ENCODE measurements at places on chromosomes 7 and 10.

DNA sequence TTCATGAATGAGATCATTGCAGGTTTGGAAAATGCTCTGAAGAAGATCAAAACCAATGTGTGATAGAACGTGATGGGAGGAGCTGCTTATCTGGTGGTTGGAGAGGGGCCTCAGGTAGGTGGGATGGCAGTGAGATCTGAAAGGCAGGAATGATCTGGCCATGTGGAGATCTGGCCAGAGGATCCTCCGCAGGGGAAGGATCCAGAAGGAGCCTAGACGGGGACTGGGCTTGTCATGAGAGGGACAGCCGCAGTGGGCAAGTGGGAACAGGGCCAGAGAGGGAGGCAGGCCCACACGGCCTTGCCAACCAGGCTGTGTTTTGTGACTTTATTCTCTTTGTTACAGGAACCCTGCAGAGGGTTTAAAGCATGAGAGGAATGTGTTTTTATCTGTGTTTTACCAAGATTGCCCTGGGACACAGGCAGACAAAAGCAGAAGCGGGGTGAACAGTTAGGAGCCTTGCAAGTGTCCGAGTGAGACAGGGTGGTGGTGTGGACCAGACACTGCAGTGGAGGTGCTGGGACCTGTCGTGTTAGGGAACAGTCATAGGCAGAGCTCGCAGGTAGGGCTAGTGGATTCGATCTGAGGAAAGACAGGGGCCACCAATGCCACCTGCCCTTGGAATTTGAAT, 66.6 kb downstream of the TLL2 start:
- DNase-seq, result no peak

DNA sequence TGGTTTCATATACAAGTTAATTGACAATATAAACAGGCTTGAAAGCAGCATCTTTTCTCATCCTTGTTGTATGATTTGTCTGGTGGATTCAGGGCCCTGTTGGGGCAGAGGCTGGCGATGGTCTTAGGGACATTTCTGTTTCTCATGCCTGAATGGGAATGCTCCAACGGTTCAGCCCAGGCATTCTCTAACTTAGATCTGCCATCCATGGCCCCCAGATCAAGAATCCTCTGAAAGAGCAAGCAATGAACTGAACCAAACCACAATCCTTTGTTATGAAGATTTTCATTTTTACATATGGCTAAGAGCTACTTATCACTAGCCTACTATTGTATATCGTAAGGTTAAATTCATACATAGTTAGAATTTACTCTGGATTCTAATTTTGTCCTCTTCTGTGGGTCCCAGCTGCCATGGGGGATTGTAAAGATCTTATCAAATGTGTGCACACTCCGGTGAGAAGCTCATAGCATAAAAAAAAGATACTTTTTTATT, 163.9 kb downstream of the COBL start:
- no peak for DNase-seq

GRCh38 chr7:103989200-103989784, at the start of gene RELN:
Gene RELN, minus strand, starts transcription at chr7:103989658. Its CDS starts 302 bp downstream, at chr7:103989356.
- DNase-seq, result no peak

GRCh38 chr7:107109955-107110354, 58.8 kb upstream of the HBP1 start:
- DNase-seq, result no peak

GRCh38 chr7:49797987-49798660, 24.7 kb downstream of the VWC2 start:
- DNase-seq, result no peak

DNA sequence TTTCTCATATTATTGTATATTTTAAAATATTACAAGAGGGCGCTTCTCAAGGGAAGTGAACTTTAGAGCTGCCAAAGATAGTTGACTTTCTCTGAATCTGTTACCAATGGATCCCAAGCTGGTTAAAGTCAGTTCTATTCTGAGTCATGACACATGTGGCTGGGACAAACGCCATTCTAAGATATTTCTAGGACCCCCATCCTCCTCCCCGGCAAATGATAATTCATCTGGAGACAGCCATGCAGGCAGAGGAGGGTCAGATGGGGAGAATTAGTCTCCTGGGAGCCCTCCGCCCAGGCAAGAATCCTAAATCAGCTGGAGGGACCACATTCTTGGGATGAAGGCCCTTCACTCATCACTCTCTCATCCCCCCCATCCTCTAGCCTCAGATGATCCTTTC, 187.7 kb downstream of the GFRA1 start:
- no peak for DNase-seq

DNA sequence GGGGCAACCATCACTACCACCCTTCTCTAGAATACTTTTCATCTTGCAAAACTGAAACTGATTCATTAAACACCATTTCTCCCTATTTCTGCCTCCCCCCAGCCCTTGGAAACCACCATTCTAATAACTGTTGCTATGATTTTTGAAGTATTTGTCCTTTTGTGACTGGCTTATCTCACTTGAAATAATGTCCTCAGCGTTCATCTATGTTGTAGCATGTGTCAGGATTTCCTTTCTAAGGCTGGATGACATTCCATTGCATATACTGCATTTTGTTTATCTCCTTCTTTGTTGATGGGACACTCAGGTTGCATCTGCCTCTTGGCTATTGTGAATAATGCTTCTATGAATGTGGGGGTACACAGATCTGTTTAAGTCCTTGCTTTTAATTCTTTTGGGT, 327.6 kb upstream of the ZNF32 start:
- no peak for DNase-seq

DNA sequence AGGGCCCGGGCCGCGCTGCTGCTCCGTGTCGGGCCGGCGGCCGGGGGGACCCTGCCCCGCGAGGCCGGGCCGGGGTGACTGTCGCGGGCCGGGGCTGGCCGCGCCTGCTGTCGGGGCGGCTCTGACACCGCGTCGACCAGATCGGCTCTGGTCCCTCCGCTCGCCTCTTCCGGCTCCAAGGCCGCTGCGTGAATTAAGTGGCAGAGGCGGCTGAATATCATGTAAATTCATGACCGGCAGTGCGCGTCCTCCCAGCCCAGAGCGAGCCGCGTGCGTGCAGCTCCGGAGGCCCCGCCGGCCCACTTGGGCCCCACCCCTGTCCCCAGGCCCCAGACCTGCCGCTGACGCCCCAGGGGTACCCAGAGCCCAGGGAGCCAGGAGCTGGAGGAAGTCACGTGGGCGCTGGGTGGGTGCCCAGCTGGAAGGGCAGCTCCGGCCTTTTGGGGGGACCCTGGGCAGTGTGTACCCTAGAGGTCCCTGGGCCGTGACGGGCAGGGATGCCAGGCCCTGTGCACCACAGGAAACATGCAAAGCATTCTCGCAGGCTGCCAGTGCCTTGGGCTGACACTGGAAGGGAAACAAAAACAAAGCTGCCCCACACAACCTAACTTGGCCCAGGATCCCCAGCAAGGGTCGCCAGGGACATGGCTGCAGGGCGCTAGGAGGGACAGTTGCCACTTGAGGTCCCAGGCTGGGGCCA, 584.0 kb upstream of the MKI67 start:
- DNase-seq, result no peak

GRCh38 chr10:123013456-123014419, 4.9 kb downstream of the ACADSB start:
- DNase-seq, result no peak

DNA sequence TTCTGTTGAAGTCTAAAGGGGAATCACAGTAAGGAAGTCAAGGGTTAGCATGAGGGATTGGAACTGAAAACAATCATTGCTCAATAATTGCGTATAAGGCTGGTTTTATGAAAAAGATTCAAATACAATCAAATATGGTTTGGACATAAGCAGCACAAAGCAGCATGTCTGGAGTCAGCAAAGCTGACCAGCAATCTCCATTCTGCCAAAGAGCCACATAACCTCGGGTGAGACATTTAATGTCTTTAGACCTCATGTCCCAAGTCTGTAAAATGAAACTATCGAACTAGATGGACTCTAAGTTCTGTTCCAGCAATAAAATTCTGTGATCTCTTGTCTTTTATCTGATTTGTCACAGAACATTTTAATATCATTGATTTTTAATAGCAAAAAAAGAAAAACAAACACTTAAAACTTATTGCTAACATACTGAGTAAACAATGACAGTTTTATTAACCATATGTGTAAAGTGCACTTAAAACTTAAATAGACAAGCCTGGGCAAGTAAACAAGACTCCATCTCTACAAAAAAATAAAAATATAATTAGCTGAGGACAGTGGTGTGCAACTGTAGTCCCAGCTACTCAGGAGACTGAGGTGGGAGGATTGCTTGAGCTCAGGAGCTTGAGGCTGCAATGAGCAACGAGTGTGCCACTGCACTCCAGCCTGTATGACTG, 217.0 kb downstream of the MAGI2 start:
- DNase-seq, result no peak

DNA sequence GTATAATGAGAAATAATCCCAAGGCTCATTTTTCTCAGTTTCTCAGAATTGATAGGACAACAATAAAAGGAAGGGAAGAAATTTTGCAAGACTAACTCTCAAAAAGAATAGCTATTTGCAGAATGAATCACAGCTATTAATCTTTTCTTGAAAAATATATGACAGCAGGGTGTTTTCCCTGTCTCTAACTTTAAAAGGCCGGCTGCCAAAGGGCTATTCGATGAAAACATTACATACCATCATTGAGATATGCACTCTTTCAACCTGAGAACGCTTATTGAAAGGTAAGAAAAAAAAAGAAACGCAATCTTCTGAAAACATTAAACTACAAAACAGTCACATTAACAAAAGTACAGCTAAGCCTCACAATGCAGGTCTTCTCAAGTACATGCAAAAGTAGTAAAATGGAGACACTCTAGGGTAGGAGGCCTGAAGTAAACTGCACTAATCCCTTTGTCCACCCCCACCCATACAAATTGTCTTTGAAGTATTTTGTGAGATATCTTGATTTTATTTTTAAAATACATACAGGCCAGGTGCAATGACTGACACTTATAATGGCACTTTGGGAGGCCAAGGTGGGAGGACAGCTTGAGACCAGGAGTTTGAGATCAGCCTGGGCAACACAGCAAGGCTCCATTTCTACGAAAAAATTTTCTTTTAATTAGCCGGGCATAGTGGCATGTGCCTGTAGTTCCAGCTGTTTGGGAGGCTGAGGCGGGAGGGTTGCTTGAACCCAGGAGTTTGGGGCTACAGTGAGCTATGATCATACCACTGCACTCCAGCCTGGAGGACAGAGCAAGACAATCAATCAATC, 83.0 kb downstream of the PARD3 start:
- no peak for DNase-seq

GRCh38 chr7:85908051-85908450, 721.2 kb upstream of the SEMA3D start:
- no peak for DNase-seq

DNA sequence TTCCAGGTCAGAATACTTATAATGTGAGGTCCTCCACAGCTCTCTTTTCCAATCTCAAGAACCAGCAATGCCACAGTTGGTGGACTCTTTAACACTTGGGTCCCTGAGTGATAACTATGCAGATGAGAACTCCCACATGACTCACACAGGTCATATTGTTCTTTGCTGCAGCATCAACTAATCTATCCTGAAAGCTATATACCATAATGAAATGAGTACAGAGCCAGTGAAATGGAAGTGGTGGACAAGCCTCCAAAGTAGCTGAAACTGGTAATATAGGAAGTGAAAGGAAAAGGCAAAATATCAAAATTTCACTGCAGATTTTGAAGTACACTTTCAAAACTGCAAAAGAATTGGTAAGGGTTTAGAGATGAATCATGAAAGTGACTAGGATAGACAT, 45.6 kb downstream of the SORCS1 start:
- DNase-seq, result no peak

- DNase-seq, result no peak
Observed at GRCh38 chr7:1729183-1729582, 59.1 kb downstream of the ELFN1 start.
